ENCODE measurements at places on chromosomes 5 and 9.

DNA sequence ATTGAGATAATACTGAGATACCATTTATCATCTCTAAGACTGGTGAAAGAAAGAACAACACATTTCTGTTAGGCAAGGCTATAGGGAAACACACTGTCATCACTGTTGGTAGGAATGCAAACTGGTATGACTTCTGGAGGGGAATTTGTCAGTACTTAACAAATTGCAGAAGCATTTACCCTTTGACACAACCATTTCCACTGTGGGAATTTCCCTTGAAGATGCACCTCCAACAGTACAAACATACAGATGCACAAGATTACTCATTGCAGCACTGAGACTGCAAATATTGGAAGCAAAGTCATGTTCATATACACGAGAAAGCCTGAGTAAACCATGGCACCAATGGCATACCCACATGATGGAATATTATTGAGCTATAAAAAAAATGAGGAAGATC lies 17.6 kb downstream of the GM2A start:
- DNase-seq: no peak

DNA sequence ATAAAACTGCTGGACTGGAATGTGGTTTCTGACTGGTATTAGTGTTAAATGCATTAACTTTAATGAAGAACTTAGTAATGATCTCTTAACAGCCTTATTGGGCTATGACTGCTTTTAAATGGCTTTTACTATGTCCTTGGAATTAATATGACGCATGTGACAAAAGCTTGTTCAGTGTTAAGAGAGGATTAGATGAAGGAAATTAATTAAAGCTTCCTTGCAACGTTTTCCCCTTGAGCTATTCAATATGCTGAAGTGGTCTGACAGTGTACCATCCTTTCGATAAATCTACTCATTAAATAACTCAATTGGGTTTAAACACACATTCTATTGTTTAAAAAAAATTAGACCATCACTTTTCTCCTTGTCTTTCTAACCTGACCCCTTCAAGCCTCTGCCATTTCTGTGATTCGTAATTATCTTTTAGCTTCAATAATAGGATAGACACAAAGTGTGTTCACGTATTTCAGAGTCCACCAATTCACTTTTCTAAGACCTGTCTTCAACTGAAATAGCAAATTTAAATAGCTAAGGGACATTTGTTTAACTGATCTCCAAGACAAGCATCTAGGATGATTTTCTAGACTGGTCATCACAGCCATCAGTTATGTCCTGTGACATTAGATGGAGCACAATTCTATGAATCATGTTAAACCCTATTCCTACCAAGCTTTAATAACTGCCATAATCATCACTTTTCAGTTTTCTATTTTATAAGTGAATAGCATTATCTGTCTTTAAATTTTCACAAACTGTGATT lies 1258.0 kb upstream of the CDH9 start:
- DNase-seq: no peak

DNA sequence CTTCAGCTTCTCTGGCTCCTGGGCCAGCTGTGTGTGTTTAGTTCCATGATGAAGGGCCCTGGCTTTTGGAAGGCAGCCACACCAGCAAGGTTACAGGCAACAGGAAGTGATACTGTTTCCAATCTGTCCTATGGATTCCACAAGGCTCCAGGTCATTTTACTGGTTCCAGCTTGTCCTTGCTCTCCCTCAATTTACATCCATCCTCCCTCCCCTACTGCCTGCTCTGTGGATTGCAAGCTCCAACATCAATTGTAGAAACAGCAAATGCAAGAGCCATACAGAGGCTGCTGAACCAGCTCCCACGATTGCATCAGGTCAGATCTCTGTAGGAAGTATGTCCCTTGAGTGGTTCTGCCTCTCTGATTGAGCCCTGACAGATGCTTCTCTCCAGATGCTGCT lies 409.8 kb downstream of the NTRK2 start:
- DNase-seq: no peak

DNA sequence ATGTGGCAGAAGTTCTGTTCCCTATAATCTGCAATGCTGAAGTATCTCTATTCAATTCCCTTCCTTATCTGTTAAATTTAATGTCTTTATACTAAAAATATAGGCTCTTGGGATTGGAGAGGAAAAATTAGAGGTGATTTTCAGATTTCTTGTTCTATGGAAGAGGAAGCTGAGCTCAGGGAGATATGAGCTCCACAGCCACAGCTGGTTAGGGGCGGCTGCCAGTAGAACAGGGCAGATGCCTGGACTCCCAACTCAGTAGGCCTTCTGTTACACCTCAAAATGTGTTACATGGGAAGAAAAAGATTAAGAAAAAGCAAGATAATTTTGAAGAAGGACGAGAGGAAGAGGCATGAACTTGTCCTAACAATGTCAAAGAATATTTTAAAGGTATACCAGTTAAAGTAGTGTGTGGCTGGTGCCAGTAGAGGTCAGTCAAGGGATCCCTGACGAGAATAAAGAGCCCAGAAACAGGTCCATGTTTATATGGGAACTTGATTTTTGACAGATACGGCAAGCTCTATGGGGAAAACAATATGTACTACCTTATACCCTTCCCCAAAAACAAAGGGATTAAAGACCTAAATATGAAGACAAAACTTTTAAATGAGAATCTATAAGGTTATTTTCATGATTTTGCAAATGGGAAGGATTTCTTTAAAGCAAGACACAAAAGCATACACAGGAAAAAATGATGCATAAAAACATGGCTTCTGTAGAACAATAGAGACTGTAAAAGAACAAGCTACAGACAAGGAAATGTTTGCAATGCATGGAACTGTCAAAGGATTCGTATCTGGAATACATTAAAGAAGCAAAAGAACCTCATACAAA lies 28.7 kb downstream of the DNAJC21 start:
- DNase-seq: no peak

DNA sequence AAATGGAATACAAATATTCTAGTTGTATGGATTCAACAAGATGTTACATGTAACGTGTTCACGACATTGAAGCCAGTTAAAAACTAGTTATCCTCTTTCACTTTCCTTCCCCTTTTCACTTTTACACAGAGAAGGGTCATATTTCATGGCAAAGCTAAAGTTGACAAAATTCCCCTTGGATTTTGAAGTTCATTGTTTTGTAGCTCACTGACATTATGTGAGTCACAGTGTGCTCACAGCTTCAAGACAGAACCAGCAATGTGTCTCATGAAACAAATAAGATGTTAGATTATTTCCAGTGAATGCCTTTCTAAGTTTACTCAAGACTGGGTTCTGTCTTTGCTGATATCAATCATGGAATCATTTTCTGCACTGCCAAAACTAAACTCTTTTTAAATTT lies 535.5 kb upstream of the GRIN3A start:
- DNase-seq: no peak

GRCh38 chr5:179766726-179767455 lies 26.9 kb upstream of the LTC4S start:
- no peak for DNase-seq

DNA sequence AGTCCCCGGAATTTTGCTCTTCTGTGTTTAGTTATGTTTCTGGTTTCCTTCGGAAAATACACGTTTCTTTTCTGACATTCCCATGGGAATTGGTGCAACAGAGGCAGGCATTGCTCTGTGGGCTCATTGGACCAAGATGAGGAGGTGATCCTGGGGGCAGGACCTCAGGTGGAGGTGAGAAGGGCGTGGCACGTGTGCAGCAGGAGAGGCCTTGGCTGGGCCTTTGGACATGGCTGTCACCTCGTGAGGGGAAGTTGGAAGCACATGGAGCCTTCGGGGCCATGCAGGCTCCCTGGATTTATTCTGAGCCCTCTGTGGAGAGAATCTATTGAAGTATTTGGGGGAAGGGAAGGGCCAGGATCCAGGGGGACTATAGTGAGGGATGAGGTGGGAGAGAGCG lies 44.5 kb downstream of the WNK2 start:
- DNase-seq: no peak

- DNase-seq: no peak
These were observed 132.0 kb downstream of the WNK2 start for GRCh38 chr9:93315960-93316359.

- DNase-seq: no peak
These were observed 1.1 kb upstream of the FOXB2 start for GRCh38 chr9:77018058-77018968.

DNA sequence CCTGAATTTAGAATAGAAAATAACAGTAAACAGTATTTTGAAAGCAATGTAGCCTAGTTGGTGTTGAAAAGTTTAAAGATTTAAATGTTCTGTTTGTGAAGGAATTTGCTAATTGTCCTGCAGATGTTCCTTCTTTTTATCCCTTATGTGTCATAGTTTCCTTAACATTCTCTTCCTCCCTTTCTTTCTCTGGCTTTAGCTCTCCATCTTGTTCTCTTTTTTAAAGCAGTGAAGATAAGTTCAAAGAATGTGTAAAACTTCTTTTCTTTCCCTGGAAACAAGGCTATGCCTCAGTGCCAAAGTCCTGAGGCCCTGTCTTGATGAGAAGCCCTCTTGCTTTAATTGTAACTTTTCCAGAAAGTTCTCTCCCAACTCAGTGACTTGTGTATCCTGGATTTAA lies 24.4 kb upstream of the GAS1 start:
- no peak for DNase-seq

DNA sequence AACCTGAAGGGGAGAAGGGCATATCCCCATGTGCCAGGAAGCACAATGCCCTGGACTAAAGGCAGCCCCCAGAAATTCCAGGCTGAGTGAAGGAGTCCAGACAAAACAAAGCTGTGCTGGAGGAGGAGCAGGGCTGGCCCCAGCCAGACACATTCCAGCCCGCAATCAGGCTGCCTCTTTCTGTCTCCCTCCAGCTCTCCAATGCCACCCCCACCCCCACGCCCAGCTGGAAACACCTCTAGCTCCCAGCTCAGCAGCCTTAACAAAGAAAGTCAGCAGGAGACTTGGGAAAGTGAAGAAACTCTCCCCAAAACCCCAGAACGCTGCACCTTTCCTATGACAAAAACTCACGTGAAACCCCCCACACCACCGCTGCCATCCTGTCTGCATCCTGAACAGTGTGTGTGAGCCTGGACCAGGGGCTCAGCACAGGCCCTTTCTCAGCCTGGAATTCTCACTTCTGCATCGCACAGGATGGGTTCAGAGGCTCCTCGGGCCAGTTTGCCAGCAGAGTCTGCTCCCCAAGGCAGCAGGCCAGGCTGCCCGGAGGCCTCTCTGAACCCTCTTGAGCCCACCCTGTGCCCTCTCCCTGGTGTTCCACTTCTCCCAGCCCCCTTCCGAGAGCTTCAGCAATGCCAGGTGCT lies 96.2 kb upstream of the ICE1 start:
- no peak for DNase-seq

- DNase-seq: peak; percentile 47
These were observed 6.8 kb upstream of the TOR2A start for GRCh38 chr9:127741831-127742434.

DNA sequence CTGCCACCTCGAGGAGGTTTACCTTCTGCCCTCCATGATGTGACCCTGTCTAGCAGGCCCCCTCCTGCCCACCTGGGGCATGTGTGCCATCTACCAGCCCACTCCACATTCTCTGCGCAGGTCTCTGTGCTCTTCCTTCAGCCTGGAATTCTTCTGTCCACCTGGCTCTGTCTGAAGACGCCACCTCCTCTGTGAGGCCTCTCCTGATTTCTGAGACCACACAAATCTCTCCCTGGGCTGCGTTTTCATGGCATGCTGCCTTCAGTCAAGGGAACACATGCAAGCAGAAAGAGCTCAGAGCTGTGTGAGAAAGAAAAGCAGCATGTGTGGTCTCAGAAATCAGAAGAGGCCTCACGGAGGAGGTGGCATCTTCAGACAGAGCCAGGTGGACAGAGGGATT lies 22.1 kb downstream of the FOXE1 start:
- DNase-seq: no peak

DNA sequence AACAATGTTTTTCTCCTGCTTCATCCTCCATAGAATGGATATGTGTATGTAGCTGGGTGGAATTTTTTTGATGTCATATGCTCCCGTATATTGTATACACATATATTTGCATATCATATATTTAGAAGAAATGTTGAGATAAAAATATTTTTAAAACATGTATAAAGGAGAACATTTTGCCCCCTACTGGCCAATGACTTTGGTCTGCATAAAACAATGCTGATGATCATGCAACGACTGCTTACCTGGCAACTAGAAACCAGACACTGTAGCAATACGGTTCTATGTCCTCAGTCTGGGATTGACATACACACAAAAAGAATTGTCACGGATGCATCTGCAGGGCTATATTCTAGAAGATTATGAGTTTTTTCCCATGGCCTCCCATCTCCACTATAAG lies 503.6 kb downstream of the ELAVL2 start:
- DNase-seq: no peak

GRCh38 chr5:62473209-62473608 lies 60.6 kb downstream of the IPO11 start:
- DNase-seq: no peak

DNA sequence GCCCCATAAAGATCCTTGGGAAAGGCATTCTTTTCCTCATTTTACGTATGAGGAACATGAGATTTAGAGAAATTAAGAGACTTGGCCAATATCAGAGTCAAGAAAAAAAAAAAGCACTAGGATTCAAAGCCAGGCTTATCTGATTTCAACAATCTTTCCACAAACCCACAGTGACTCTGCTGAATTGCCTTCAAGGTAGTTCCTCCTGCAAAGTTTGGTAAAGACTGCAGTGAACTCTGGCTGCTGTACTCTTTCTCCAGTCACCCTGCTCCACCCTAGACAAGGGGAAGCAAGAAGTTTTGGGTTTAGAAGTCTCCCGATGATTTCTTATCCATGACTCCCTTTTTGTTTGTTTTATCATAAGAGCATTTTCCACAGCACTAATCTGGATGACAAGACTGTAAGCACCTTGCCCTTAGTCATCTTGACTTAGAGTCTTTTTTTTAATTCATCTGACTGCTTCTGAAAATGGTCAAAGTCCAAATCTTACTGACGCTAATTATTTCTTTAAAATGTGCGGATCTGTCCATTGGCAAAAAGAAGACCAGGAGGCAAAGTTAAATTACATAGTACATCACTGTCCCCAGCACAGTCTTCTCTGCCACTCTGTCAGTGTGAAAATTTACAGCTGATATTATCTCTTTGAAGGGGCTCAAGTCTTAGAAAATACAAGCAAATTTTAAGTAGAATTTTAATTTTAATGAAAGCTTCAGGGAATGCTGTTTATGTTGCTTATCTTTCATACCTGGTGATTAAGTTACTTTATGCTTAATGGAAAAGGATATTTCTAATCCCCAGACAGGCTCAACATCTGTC lies 180.1 kb downstream of the TTLL11 start:
- no peak for DNase-seq

DNA sequence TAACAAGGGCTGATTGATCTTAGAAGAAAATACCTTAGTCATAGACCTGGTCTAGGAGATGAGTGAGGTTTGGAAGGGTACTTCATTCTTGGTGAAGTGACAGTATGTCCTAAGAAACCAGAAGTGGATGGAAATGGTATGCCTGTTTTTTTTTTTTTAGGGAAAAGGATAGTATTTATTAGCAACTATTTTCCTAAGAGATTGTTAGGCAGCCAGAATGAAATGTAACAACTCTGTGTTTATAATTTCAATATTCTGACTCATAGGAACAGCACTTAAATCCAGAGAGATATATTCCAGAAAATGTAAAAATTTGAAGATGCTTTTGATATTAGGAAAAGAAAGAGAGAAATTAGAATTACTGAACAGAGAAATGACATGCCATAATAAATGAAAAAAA lies 21.2 kb upstream of the ARL14EPL start:
- no peak for DNase-seq

- no peak for DNase-seq
These were observed 9.1 kb downstream of the OR2V1 start for GRCh38 chr5:181121675-181122561.

- DNase-seq: no peak
These were observed 129.1 kb downstream of the MACROH2A1 start for GRCh38 chr5:135269931-135270421.
